Renal cortex interstitium (tissue), 15 donors: ENCODE measurements at places on chromosomes 2 and 18.
A peak's percentile ranks its signal among the peaks of the same experiment; 100 is the strongest.

DNA sequence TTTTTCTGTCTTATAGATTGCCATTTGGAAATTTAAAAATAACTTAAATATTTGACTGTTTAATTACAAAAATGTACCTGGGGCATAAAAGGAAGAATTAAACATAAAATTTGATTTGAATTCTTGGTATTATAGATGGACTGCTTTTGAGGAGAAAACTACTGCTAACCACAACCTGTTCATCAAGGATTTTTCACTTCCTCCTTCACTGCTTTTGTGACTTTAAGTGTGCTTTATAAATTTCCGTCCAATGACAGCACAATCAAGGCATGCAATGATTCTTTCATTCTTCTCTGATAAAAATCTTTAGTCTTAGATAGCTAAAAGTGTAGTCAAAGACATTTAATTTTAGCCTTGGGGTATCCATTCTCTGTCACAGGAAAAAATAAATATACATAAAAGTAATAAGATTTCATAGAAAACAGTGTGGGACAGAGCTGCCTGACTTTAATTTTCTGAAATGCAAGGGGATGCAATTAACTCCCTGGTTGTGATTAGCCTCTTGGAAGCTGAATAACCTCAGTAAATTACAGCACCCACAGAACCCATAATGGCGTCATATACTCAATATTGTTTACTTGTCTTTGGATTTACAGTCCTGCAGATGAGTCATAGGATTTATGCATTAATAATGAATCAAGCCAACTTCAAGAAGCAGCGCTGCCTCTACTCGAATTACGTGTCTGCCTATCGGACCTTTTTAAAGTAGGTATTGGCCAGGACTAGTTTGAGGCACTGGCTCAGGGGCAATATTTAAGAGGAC, 587.9 kb downstream of the NRXN1 start:
- DNase-seq, result no peak

- no peak for DNase-seq
These were observed 268.6 kb downstream of the CYRIA start for GRCh38 chr2:16396986-16397385.

DNA sequence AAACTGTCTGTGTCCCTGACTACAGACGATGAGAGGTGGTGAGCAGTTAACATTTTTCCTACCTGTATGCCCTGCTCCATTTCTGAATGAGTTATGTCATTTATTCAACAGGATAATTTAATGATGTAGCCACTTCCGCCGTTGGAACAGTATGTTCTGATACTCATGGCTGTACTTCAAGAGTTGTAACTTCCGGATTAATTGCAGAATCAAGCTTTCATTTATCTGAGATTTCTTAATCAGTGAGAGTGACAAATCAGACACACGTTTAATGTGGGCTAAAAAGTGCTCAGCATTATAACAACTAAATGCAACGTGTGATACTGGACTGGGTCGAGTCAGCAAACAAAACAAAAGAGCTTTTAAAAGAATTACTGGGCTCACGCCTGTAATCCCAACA, 107.7 kb downstream of the KCTD1 start:
- no peak for DNase-seq

GRCh38 chr18:65093346-65093745, 657.5 kb upstream of the CDH7 start:
- no peak for DNase-seq

GRCh38 chr2:159073256-159073655, 104.8 kb downstream of the TANC1 start:
- DNase-seq, result no peak

DNA sequence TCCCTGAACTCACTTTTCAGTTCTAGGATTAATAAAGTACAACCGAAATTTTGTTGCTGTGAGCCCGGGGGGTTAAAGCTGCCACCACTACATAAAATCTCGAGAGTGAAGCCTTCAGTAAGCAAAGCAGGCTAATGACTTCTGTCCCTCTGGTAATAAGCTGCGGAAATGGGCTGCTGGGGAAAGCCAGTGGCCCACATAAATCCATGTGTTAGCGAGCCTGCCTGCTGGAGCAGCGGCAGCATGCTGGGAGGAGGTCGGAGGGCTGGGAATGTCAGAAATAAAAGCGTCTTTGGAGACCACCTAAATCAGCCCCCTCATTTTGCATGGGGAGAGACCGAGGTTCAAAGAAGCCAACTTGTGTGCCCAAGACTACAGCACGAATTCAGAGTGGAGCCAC, 371.7 kb downstream of the TNS1 start:
- no peak for DNase-seq

- DNase-seq, result no peak
These were observed 1.5 kb downstream of the ZC3H8 start for GRCh38 chr2:112253261-112253815.

DNA sequence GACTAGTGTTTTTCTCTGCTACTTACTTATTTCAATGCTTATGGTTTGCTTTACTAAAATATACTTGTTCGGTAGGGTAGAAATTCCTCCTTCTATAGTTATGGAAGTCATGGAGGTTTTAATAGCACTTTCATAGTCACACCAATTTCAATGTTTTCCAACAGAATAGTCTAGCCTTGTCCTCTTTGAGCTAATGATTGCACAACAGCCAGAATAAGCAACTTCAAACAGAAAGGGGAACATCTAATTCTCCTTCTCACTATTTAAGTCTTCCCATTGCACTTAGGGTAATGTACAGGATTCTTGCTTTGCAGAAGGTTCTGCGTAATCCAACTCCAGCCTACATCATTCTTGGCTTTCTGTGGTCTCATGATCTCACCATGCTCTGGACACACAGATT, 287.7 kb upstream of the GCFC2 start:
- no peak for DNase-seq

- DNase-seq, result no peak
These were observed 670.0 kb upstream of the ACVR2A start for GRCh38 chr2:147174824-147175254.

DNA sequence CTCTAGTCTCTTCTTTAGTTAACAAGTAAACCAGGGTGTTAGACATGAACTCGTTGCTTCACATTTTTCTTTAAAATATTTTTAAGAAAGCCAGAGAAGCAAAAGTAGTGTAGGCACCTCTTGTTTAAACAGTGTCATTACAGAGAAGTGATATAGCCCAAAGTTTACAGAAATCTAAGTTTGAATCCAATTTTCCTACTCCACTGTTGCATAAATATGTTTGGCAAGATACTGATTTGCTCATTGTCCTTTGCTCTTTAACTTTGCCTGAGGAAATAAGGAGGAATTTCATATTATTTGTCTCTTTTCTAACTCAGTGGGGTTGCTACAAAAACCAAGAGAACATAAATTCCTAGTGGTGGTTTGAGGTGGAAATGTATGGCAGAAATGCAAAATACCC, 81.1 kb downstream of the PAX3 start:
- DNase-seq, result no peak

DNA sequence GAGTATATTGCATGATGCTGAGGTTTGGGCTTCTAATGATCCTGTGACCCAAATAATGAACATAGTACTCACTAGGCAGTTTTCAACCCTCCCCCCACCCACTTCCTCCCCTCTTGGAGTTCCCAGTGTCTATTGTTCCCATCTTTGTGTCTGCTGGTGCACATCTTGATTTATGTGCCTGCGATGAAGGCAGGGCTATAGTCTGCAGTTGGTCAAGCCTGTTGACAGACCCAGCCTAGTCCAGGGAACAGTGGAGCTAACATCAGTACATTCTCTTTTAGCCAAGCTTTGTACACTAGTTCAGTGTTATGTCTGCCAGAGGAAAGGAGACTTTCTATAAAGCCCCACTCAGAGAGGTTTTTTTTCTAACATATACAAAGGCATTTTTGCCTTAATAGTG, 287.6 kb downstream of the CPS1 start:
- no peak for DNase-seq

DNA sequence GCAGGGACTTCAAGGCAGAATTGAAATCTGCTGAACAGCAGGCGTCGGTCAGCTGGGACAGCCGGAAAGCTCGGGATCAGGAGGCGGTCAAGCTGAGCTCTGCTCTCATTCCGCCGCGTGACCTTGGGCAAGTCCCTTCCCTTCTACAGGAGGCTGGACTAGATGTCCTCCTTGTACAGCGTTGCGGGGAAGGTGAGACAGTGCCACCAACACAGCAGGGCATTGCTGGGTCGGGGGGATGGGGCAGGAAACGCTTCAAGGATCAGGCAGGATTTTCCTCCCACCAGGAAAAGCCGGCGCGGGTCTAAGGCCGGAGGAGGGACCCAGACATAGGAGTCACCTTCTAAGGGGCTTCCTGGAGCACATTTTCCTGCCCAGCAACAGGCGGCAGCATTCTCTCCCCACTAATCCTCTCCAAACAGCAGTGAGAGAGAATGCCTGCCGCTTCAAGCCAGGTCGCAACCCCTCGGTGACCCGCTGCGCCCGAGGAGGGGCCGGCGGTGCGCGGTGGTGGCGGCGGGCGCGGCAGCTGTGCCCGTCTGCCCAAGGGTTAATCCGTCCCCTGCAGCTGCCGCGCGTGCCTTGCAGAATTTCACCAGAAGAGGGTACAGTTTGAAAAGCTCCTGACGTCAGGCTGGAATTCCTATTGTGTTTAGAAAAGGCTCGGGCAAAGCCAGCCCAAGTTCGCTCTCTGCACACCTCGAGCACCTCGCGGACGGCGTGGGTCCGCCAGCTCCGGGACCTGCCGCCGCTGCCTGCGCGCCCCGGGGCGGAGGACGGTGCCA, at the start of gene KCNF1:
KCNF1 (plus strand) TSS at position 644 of the 785 bp plus-strand sequence. CDS start 493 bp downstream, outside the sequence.
- DNase-seq, result peak; percentile 73

DNA sequence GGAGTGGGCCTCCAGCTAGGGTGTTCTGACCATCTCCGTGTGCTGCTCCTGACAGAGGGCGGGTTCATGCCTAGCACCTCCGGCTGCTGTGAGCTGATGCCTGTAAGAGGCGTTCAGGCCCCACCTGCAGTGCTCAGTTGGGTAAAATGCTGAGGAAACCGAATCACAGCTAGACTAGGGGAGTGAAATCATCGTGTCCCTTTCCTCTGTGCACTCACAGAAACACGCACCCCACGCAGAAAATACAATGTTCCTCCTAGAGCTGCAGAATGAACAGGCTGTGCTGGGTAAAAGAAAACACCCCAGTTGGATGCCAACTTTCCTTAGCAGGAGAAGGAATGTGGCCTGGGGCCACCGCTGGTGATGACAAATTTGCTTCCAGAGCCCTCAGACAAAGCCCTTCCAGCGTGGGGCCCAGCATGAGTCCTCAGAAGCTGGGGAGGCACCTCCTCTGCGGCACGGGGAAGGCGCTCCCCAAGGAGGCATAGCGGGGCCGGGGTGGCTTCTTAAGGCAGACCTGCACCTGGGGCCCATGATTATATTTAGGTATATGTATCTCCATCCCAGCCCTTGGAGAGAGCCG, 16.3 kb upstream of the ARHGEF4 start:
- no peak for DNase-seq

DNA sequence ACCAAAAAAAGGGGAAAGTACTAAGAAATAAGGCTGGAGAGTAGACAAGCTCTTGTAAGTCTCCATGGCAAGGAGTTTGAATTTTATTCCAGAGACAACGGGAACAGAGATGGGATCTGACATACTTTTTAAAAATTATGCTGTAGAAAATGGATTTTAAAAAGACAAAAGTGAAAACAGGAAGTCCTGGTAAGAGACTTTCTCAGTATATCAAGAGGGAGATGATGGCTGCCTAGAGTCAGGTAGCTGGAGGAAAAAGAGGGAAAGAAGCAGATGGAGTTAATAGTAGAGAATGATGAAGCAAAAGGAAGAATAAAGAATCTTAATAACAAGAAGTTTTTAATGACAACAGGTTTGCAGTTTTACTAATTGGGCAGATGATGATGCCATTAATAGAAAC, 168.1 kb downstream of the SRBD1 start:
- no peak for DNase-seq

DNA sequence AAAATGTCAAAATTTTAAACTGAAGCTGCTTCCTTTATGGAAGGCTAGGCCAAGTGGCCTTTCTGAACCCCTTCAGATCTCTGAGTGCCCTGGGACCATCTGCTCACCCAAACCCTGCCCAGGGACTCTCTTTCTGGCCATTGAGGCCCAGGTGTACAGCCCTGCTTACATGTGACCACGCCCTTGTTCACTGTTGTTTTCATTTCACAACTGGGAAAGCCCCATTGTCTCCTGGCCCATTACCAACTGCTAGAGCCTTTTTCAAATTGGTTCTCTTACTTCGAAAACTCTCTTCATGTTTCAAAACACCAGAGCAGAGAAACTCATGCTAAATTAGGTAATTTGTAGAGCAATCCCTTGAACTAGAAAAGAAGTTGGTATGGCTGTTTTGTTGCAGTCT, 219.5 kb upstream of the TANK start:
- DNase-seq, result no peak

GRCh38 chr2:142174176-142174575, 43.4 kb upstream of the LRP1B start:
- no peak for DNase-seq

GRCh38 chr2:41985573-41986095, 62.2 kb upstream of the PKDCC start:
- DNase-seq, result no peak

DNA sequence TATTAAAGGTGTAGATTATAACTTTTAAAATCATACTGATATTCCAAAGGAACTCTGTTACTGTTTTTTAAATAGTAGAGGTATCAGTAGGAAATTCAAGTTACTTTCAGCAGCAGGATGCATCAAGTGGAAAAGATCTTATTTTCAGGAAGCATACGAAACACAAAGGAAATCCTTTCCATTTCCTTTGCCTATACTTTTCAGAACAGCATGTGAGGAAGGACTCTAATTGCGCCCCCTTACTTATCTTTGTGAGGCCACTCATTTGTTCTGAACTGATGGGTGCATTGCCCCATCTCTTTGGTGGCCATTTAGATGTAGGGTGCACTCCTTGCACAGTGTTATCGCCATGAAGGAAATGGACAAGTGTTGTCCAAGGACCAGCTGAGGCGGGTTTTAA, 145.3 kb downstream of the BABAM2 start:
- DNase-seq, result no peak

DNA sequence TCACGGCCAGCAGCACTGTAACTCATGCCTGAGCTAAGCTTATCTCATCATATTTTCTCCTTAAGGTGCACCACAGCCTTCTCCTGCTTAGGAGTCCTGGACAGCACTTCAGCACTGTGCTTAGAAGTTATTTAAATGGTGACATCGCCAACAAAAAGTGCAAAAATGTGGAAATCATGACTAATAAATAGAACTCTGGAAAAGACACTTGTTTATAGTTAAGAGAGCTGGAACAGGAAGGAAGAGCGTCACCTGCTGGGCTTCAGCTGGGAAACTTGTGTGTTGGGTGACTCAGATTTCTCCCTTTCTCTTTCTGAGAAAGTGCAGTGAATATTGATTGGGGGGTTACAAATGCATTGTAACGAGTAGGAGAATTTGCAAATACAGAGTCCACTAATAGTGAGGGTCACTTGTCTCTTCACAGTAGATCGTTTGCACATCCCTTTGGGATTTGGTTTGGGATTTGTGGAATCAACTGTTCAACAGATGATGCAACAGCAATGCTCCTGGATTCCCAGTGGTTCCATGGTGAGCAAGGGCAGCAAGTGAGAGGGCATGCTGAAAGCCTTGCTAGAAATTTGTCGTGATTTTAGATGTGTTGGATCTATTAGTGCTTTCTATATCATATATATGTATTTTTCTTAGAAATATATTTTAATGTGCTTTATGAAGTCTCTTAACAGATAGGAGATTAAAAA, 84.2 kb downstream of the DOK6 start:
- DNase-seq, result no peak

GRCh38 chr2:167749016-167749415, 498.4 kb downstream of the STK39 start:
- DNase-seq, result no peak
